Endothelial cell (in vitro differentiated cells): ENCODE measurements at places on chromosomes 7 and 10. TPM values are rescaled to one million over a fixed set of nuclear protein-coding genes. Genes with fewer than 3 reads are reported as not detected.

The SFTPA1 gene
- not detected for total RNA-seq

The MRLN gene
- total RNA-seq, result not detected

The CRPPA gene
- total RNA-seq, result 3.2 TPM

DNA sequence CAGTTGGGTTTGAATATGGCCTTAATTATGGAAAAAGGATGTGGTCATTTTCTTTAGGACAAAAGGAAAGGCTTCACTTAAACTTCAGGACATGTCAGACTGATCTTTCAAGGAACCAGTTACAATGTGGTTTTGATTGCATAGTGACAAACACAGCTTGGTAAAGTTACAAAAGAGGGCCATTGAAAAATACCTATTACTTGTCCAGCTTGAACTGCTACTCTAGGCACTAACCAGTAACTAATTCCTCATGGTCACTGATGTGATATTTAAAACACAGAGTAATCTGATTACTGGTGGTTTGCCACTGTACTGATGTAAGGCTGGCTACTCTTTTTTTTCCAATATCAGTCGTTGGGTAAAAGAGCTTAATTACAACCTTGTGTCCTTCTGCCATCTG, 22.6 kb downstream of the TES start:
- peaks cover 15% of the 10 kb centered on the region for H3K4me1 ChIP-seq
- no peaks in the 10 kb centered on the region for H3K27me3 ChIP-seq
- H3K27ac ChIP-seq, result no peak overlapping the region
- no peak overlapping the region for H3K4me3 ChIP-seq
- no peaks in the 10 kb centered on the region for H3K36me3 ChIP-seq
- DNase-seq, result no peak

GRCh38 chr7:68678196-68678595, 920.1 kb upstream of the AUTS2 start:
- no peaks in the 10 kb centered on the region for H3K4me1 ChIP-seq
- no peak for DNase-seq
- H3K4me3 ChIP-seq, result no peak overlapping the region
- no peaks in the 10 kb centered on the region for H3K27me3 ChIP-seq
- peaks cover 11% of the 10 kb centered on the region for H3K36me3 ChIP-seq

- no peak overlapping the region for H3K27ac ChIP-seq
- peaks cover 17% of the 10 kb centered on the region for H3K4me1 ChIP-seq
- H3K4me3 ChIP-seq, result no peak overlapping the region
- peaks cover 6% of the 10 kb centered on the region for H3K27me3 ChIP-seq
- H3K36me3 ChIP-seq, result no peaks in the 10 kb centered on the region
Measured at GRCh38 chr10:70809011-70809611, 6.6 kb upstream of the SGPL1 start.

The AKR1C1 gene
- 1.6 TPM for total RNA-seq

GRCh38 chr7:118478931-118479330, 254.4 kb downstream of the ANKRD7 start:
- H3K36me3 ChIP-seq, result peaks cover 8% of the 10 kb centered on the region

- H3K27ac ChIP-seq, result no peak overlapping the region
- no peaks in the 10 kb centered on the region for H3K36me3 ChIP-seq
- H3K4me1 ChIP-seq, result peaks cover 3% of the 10 kb centered on the region
- no peak overlapping the region for H3K4me3 ChIP-seq
- DNase-seq, result peak; percentile 39
Measured at GRCh38 chr10:47309408-47310089, 9.6 kb downstream of the GDF10 start.

- DNase-seq, result no peak
- H3K36me3 ChIP-seq, result no peaks in the 10 kb centered on the region
Measured at GRCh38 chr10:47165711-47166404, 134.1 kb upstream of the GDF10 start.

The CDHR3 gene
- total RNA-seq, result 10.6 TPM

The CACNA2D1 gene
- 20.7 TPM for total RNA-seq

DNA sequence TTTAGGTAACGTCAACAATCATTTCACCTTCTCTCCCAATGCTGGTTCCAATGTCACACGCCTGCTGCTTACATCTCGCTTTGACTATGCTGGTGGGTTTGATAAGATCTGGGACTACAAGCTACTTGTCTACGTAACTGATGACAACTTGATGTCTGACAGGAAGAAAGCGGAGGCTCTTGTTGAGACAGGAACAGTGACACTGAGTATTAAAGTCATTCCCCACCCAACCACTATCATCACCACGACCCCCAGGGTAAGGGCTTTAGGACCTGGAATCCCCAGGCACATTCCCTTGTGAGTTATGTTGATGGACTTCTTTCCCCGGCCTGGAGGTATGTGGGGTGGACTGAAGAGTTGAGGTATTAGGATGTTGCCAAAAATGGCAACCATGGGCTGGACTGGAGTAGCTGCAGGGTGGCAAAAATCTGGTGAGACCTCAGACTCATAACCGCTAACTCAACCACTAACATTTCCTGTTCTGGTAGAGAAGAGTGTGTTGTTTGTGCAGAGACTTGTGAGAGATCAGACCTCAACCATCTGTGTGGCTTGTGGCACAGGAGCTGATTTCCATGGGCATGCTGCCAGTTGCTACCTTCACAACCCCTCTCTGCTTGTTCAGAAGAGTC, 59.2 kb downstream of the CDHR3 start:
- no peak for DNase-seq
- no peak overlapping the region for H3K4me3 ChIP-seq

The TCAF2 gene
- 0.38 TPM for total RNA-seq

- peaks cover 21% of the 10 kb centered on the region for H3K36me3 ChIP-seq
- peaks cover 35% of the 10 kb centered on the region for H3K4me1 ChIP-seq
- DNase-seq, result no peak
- H3K27me3 ChIP-seq, result peaks cover 14% of the 10 kb centered on the region
Measured at GRCh38 chr10:130141460-130141859, 5.3 kb downstream of the GLRX3 start.

The MAP3K8 gene
- 6.2 TPM for total RNA-seq

DNA sequence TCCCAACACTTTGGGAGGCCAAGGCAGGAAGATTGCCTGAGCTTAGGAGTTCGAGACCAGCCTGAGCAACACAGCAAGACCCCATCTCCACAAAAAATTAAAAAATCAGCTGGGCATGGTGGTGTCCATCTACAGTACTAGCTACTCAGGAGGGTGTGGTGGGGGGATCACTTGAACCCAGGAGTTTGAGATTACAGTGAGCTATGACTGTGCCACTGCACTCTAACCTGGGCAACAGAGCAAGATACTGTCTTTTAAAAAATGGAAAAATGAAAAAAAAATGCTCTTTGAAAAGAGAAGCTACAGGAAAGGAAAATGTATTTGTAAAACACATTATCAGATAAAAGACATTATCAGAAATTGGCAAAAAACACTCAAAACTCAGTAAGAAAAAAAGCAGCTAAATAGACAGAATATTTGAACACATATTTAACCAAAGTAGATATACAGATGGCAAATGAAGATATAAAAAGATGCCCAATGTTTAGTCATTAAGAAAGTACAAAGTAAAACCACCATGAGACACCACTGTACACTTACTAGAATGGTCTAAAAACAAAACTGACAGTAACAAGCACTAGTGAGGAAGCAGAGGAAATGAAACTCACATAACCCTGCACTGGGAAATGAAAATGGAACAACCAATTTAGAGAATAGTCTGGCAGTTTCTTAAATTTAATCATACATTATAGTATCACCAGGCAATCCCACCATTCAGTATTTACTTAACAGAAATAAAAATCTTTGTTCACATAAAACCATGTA, 40.5 kb downstream of the NRBF2 start:
- peaks cover 1% of the 10 kb centered on the region for H3K27me3 ChIP-seq
- H3K27ac ChIP-seq, result no peak overlapping the region
- no peaks in the 10 kb centered on the region for H3K36me3 ChIP-seq
- H3K4me3 ChIP-seq, result no peak overlapping the region
- peaks cover 12% of the 10 kb centered on the region for H3K4me1 ChIP-seq

The MACC1 gene
- total RNA-seq, result 0.69 TPM

The VWA2 gene
- total RNA-seq, result 2.4 TPM

The DGKI gene
- total RNA-seq, result 0.69 TPM

GRCh38 chr10:79328737-79329504, 18.3 kb upstream of the PPIF start:
- H3K4me3 ChIP-seq, result no peak overlapping the region
- no peaks in the 10 kb centered on the region for H3K36me3 ChIP-seq
- peaks cover 11% of the 10 kb centered on the region for H3K4me1 ChIP-seq
- no peak overlapping the region for H3K27ac ChIP-seq
- no peak for DNase-seq

The GIMAP7 gene
- 2.2 TPM for total RNA-seq

The SLC13A1 gene
- not detected for total RNA-seq

DNA sequence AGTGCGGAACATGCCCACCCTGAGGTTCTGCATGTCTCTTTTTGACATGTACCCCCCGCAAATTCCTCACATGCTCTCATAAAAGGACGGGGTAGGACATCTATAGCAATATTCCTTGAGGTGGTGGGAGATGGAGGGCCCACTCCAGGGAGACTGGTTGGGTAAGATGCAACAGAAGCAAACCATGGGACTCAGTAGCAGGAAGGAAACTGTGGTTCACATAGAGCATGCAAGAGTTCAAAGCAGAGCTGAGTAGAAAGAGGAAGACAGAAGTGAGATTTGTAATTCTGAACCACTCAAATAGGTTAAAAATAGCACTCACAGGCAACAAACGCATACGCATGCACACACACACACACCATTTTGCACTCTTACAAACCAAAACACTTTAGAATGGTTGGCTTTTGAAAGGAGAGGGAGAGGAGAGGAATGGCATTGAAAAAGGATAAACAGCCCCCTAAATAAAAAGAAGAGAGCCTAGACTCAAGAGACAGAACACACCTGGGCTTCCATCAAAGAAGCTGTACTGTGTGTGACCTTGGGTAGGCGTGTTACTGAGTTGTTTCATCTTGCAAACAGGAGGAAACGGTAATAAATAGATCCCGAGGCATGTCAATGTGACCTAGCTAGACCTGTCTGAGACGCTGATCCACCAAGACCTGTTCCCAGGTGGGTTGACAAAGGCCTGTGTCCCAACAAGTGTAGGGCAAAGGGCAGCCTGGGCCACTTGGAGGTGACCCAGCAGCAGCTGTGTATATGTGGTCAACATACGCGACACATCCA, 77.6 kb upstream of the LRRC4 start:
- peaks cover 28% of the 10 kb centered on the region for H3K27me3 ChIP-seq
- H3K4me3 ChIP-seq, result no peak overlapping the region
- DNase-seq, result no peak

DNA sequence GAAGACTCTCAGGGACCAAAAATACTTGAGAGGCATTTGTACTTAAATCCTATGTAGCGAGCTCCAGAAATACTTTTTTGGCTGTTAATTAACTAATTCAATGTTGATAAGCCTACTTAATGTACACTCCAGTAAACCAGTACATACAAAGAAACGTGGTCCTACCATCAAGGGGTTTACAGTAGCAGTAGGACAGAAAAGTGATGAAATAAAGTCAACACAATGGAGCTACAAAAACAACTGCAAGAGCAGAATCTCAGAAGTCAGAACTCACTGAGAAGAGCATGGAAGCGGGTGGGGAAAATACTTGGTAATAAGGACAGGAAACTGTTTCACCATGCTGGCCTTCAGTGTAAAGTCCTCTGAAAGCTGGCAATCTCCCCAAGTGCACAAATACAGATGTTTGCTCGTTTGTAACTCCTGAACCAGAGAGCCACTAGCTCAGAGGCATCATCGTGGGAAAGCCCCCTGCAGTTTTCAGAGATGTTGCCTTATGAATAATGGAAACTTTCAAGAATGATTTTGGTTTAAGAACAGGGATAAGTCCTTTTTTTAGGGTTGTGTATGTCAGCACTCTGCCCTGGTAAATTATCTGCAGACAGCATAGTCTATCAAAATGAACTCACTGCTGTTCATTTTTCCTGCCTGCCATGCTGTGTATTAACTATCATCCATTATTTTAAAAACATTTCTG, 233.2 kb downstream of the SORCS1 start:
- H3K36me3 ChIP-seq, result no peaks in the 10 kb centered on the region
- no peak overlapping the region for H3K4me3 ChIP-seq
- H3K27ac ChIP-seq, result no peak overlapping the region
- DNase-seq, result no peak
